Activated naive CD4-positive, alpha-beta T cell (primary cell): ENCODE measurements at places on chromosomes 5 and 9.

- no peak for DNase-seq
These were observed 41.8 kb downstream of the FGF1 start for GRCh38 chr5:142644127-142644526.

GRCh38 chr5:180156141-180156540 is 52.9 kb downstream of the RASGEF1C start:
- DNase-seq = no peak

- no peak for DNase-seq
These were observed 267.3 kb downstream of the IRX1 start for GRCh38 chr5:3862906-3863305.

DNA sequence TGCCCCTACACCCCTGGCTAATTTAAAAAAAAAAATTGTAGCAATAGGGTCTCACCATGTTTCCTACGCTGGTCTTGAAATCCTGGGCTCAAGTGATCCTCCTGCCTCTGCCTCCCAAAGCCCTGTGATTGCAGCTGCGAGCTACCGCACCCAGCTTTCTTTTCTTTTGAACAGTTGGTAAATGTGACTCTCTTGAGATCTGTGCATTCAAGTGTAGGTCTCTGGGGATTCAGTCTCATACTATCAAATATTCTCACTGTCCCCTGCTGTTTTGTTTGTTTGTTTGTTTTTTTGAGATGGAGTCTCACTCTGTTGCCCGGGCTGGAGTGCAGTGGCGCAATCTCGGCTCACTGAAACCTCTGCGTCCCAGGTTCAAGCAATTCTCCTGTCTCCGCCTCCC is 42.3 kb upstream of the CXXC5 start:
- no peak for DNase-seq

- no peak for DNase-seq
These were observed 58.0 kb downstream of the TMEM215 start for GRCh38 chr9:32841314-32841713.

DNA sequence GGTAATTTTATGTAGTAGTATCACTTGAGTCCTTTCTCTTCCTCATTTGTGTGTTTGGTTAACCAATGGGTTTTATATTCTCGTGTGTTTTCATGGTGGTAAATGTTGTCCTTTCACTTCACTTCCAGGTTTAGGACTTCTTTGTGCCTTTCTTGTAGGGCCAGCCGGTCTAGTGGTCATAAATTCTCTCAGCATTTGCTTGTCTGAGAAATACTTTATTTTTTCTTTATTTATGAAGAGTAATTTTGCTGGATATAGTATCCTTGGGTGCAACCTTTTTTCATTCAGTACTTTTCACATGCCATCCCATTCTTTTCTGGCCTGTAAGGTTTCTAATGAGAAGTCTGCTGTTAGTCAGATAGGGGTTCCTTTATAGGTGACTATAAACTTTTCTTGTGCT is 107.1 kb downstream of the GNA14 start:
- no peak for DNase-seq

DNA sequence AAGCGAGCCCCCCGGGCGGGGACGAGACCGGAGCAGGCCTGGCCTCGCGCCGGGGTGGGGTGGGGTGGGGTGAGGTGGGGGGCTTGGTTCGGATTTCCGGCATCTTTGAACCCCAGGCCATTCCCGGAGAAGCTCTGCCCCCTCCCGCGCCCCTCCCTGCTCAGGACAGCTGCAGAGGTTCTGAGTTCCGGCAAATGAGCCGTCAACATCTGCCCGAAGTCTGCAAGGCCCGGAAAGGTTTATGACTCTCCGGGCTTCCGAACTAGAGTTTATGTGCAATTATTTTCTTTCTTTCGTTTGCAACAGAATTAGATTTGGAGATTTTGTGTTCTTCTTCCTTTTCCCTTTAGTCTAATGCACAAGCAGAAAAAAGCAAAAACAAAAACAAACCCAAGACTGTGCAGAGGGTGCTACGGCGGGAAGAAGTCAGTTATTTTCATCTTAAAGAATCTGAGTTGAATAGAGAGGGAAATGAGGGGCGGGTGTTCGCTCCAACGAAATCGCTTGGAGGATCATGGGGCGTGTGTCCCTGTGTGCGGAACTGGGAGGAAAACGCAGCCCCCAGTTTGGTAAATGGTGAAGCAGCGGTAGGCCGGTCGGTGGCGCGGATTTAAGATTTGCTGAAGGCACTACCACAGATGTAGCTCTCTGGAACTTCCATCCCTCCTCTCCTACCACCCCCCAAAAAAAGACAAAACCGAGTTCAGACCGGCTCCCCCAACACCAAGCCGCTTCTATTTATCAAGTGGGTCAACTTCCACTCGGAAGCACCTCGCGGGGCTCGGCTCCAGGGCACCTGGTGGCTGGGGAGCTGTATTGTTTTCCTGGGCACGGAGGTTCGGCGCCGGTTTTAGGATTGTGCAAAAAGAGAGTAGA is 4.8 kb downstream of the LHX2 start:
- no peak for DNase-seq

- no peak for DNase-seq
These were observed 40.4 kb upstream of the GADD45G start for GRCh38 chr9:89564346-89564878.

DNA sequence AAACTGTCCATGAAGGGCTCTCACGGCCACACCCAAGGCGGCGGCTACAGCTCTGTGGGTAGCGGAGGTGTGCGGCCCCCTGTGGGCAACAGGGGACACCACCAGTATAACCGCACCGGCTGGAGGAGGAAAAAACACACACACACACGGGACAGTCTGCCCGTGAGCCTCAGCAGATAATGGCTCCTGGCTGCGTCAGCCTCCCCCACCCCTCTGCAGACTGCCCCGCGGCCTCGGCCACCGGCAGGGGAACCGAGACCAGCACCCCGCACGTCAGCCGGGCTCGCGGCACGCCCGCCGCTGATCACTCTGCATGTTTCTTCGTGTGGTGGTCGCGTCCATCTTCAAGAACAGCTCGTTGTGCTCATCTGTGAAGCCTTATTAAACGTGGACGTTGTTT is 41.5 kb downstream of the TENT4A start:
- DNase-seq = no peak

DNA sequence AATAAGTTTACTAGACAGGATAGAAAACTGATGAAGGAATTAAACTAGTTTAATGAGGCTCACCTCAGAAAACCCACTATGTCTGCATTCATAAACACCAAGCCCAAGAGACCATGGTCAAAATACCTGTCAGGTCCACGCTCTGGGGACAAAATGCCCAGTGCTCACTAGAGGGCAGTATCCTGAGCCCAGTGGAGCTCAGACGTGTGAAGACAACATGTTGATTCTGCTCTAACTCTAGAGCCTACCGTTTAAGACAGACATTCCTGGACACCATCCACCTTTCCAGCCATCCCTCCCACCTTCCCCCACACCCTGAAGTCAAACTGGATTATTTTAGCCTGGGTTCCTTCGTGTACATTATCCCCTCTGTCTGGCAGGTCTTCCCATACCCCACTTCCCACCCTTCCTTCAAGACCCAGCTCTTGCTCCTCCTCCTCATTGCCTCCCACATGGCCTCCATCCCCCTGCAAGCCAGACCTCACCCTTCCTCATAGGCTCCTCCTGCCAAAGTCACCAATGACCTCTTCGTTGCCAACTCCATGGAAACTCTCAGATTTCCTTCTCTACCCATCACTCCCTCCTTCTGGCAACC is 142.3 kb upstream of the FSTL4 start:
- DNase-seq = no peak

DNA sequence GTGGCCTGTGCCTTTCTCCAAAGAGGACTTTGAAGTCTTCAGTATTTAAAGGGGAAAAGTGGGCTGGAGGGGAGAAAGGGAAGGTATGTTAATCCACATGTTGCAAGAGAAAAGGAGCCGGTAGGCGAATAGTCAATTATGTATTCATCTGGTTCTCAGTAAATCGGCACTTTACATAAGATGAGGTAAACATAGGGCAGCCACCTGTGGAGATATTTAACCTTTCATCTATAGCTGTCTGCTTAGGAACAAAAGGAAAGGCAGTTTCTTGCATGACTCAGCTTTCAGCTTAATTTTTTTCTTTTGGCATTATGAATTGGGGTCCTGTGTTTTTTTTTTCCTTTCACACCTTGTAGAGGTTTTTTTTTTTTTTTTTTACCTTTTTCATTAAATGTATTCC is 42.2 kb downstream of the FGD3 start:
- no peak for DNase-seq
